ENCODE measurements at places on chromosomes 7 and 10.
A peak's percentile ranks its signal among the peaks of the same experiment; 100 is the strongest.

DNA sequence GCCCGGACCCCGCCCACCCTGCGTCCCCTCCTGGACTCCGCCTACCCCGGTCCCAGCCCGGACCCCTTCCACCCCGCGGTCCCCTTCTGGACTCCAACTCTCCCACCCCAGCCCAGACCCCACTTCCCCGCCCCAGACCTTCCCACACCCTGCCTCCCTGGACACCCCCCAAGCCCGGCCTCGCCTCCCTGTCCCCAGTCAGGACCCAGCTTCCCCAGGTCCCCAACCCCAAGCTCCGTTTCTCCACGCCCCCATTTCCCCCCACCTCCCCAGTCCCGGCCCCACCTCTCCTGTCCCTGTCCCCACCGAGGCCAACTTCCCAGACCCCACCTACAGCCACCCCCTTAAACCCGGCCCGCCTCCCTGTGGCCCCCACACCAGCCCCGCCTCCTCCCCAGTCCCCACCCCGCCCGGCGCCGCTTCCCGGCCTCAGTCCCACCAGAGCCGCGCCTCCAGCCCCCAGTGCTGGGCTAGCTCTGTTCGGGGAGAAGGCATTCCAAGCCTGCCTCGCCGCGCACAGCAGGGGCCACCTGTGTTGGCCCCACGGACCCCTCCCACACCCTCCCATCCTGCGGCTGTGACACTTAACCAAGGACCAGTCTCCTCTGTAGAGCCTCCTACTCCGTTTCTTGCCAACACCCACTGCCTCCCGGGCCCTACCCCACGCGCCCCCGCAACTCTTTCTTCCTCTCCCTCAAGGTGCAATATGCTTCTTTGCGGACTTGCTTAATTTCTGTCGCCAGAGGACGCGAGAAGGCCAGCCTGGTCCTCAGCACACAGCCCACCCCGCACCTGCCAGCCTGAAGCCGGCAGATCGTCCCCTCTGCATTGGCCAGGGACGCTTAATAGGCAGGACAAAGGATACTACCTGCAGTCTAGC lies 736 bp upstream of the ITIH5 start:
- no peak for DNase-seq

- DNase-seq = no peak
Observed at GRCh38 chr10:122462533-122463465, 1.4 kb downstream of the HTRA1 start.

DNA sequence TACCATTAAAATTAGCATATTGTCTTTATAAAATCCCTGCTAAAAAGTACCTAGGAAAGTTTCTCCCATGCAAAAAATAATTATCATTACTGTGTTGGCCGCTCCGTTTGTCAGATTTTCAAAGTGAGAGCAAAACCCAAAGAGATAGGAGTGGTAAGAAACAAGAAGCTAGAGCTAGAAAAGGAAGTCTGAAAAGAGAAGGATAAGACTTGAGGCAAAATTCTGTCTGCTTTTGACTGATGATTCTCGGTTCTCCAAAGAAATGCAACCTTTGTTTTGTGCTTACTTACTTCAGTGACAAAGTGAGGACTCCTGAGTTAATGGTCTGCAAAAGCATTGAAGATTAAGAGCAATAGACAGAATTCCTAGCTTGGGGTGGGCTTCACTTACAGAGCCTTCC lies 33.3 kb upstream of the CAPZA2 start:
- no peak for DNase-seq

GRCh38 chr10:80265740-80266512 lies 23.5 kb downstream of the MAT1A start:
- DNase-seq = no peak

DNA sequence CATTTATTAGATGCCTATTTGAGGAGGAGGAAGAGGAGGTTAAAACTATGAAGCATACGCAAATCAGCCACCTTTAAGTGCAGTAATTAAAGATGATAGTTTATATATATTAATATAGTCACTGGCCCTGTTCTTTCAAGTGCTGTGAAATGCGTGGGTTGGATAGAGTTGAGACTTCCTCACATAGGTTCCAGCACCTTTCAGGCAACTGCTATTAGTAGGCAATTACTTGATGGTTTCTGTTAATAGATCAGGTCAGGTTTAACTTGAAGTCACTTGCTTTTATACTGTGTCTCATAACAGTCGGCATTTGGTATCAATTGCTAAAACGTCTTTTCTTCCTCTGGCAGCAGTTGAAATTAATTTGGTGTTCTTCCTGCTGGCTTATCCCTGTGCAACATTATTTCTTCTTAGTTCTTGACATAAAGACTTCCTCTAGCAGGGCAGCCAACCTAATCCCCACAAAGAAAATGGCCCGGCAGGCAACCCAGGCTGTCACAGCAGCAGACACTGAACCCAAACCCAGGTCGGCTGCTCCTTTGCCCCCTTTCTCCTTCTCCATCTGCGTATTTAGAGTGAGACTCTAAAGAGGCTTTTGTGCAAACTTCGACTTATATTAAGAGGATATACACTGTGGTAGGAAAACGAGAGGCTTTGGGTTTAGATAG lies 35.3 kb upstream of the BET1 start:
- DNase-seq = no peak

GRCh38 chr7:48097521-48098231 lies 8.6 kb downstream of the UPP1 start:
- no peak for DNase-seq

DNA sequence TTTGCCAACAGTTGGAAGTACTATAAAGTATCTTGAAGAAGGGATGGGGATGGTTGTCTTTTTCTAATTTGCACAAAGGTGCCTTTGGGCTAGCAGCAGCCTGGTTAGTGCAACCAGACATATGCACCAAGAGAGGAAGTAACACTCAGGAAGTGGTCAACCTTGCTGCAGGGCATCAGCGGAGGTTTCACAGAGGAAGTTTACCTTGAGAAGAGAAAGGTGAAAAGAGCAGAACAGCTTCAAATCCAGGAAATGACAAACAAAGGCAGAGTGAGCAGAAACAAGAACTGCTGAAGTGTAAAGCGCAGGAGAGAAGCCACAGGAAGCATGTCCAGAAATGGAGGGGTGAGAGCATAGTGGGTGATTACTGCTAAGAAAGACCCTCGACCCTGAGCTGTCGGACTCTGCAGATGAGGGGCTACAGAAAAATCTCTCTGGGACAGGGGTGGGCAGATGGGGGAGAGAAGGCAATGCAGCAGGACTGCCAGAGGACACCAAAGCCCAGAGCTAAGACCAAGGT lies 66.9 kb downstream of the STK17A start:
- DNase-seq = no peak

DNA sequence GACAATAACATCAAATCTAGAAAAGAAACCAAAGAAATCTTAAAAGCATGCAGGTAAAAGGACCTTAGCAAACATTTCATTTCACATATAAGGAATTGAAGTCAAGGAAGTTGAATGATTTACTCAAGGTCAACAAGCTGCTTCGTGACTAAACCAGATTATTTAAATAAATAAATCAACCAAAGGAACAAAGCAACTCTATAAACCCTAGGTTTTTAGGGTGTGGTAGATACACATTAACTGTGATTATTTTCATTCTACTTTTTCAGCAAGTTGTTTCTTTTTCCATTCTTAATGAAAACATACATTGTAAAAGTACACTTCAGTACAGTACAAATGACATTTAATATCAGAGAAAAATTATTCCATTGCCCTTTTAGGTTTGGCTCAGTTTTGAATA lies 382.0 kb upstream of the STEAP1 start:
- no peak for DNase-seq

DNA sequence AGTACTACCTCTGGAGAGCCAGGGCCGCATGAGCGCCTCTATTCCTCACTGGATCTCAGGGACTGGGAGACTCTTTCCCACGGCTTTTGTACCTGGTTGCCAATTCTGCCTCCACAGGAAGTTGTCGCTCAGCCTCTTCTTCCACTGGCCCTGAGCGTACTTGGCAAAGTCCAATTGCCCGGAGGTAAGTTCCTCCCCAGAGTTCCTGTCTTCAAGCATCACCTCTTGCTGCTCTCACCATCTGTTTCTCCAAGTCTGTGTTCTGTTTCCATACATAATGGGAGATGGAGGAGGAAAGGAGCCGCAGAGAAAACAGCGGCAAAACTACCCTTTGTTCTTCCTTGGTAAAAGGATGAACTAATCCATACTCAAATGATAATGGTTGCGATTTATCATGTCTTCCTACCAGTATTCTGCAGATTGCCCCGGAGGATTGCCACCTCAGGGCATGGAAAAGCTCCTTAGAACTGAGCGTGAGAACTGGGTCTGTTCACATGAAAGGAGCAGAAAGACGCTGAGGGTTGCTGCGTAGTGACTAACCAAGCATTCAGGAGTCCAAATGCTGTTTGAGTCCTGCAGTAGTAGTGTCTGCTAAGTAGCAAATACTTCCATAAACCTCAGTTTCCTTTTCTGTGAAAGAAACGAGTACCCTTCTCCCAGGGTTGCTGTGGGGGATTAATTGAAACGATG lies 170.2 kb upstream of the GLI3 start:
- no peak for DNase-seq

DNA sequence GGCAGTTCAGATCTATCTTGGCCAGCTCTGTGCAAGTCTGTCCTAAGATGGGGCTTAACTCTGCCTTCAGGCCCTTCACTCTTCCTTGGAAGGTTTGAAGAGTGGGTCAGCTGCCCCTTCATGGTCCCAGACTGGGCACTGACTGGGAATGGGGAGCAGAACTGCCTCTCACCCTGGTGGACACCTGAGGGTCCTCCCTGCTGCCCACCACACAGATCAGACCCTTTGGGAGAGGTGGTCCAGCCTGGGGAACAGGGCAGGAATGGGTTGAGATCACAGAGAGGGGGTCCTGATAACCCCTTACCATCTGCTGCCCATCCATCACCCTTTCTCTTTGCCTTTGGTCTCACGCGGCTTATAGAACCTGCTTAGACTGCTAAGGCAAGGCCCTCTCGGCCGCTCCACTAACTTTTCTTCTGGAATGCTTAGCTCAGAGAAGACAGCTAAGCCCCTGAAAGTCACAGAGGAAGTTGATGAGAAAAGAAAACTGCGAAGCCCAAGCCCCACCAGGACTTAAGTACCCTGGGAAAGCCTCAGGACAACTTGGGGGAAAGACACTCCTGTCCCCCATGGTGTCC lies 402 bp upstream of the CDHR1 start:
- no peak for DNase-seq

DNA sequence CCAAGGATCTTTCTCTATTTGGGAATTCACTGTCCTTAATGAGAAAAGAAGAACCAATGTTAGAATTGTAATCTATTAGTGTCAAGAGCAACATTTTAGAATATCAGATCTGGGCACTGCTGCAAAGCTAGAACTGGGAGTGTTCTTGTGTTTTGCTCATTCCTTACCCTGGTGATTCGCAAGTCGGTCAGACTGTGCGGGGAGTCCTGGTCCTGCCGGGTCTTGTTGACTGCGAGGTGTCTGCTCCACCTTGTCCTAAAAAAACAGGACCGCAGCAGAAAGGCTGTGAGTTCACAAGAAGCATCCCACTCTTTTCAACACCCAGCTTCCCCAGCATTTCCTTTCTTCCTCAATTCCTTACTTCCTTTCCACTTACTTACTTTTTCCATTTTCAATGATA lies 79.0 kb downstream of the GRB10 start:
- DNase-seq = no peak

DNA sequence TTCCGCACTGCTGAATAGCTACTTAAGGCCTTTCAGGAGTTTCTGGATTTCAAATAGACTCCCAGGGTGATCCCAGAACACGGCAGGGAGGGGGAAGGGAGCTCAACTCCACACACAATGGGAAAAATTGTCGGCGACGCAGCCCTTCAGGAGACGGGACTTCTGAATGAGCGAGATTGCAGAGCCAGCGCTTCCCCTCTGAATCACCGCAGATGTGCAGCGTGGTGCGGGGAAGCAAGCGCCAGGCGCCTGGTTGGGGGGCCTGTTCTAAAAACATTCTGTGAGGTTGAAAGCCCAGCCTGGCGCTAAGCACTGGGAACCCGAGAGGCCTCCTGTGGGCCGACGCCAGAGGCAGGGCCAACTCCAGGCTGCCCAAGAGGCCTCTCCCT lies 163.3 kb downstream of the MAD1L1 start:
- peak; percentile 93 for DNase-seq

GRCh38 chr10:34966040-34966439 lies 124.1 kb downstream of the CUL2 start:
- no peak for DNase-seq

- DNase-seq = no peak
Observed at GRCh38 chr10:12635127-12635541, 285.8 kb downstream of the CAMK1D start.

GRCh38 chr10:62062028-62062427 lies 160.5 kb downstream of the ARID5B start:
- DNase-seq = no peak

DNA sequence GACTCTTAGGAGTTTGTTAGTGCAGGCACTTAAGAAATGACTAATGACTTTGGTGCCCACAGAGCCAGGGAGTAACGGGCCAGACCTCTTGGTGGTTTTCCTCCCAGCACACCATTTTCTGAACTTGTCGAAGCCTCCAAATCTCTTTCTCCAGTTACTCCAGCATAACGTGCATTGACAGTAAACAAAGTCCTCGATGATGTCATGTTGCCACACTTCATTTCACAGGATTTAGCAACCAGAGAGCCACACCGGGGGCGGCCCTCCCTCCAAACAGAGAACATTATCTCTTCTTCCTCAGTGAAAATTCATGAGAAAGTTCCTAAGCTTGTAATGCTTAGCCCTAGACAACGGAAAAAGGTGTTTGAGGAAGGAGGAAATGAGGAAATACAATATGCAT lies 4.0 kb upstream of the SVOPL start:
- DNase-seq = no peak

DNA sequence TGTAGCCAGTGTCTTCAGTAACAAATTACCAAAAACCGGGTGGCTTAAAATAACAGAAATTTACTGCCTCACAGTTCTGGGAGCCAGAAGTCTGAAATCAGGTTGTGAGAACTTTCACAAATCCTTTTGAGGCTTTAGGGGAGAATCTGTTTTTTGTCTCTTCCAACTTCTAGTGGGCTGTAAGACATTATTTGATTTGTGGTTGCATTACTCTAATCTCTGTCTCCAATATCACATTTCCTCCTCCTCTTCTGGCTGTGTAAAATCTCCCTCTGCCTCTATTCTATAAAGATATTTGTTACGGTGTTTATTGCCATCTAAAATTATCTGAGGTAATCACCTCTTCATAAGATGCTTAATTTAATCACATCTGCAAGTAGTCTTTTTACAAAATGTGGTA lies 1039.6 kb upstream of the LRRN3 start:
- DNase-seq = no peak

DNA sequence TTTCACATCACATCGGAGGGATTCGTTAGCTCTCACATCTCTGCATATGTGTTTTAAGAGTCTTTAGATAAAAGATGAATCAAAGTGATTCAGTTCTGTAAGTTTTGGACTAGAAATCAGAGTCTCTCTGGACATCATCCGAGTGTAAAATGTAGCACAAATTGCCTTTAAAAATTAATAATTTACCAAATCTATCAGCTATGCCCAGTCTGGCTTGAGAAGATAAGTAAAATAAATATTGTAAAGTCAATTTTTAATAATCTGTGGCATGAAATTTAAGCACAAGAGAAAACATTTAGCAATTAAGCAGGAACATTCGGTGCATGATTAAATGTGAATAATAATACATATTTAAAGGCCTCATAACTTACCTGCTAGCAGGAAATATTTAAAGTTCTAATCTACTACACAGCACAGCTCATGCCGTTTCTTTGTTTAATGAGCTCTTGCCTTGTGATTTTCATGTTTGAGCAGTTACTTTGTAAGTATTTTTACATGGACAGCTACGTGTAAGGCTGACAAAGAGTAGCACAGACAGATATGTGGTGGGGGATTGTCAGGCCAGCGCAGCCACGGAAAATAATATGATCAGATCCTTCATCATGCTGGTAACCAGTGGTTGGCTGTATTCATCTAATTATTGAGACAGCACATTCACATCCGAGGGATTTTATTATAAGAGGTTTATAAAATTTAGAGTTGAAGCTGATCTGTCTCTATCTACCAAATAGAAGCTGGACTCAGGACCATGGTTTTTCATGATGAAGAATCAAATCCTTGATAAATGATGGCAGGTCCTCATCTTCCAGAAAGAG lies 317.3 kb downstream of the ADARB2 start:
- no peak for DNase-seq
